Hepatocyte (in vitro differentiated cells): ENCODE measurements at places on chromosomes 7 and 10.

- no peak for DNase-seq
Measured at GRCh38 chr10:116878123-116878522, 28.8 kb downstream of the ENO4 start.

DNA sequence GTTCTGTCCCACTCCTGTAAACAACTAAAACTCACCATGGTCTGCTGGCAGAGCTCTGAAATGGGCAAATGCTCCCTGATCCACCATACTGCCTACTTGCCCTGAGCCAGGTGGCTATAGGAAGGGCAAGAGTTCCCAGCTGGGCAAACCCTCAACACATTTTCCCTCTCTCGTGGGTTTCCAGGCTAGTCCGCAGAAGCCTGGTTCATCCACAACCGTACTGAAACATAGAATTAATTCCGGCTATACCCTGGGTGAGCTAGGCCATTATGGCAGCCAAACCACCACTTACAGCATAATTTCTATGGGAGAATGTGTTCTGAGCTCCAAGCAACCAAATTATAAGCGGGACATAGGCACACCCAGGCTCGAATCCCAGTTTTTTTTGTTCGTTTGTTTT is 20.1 kb upstream of the DDIT4 start:
- DNase-seq, result no peak

DNA sequence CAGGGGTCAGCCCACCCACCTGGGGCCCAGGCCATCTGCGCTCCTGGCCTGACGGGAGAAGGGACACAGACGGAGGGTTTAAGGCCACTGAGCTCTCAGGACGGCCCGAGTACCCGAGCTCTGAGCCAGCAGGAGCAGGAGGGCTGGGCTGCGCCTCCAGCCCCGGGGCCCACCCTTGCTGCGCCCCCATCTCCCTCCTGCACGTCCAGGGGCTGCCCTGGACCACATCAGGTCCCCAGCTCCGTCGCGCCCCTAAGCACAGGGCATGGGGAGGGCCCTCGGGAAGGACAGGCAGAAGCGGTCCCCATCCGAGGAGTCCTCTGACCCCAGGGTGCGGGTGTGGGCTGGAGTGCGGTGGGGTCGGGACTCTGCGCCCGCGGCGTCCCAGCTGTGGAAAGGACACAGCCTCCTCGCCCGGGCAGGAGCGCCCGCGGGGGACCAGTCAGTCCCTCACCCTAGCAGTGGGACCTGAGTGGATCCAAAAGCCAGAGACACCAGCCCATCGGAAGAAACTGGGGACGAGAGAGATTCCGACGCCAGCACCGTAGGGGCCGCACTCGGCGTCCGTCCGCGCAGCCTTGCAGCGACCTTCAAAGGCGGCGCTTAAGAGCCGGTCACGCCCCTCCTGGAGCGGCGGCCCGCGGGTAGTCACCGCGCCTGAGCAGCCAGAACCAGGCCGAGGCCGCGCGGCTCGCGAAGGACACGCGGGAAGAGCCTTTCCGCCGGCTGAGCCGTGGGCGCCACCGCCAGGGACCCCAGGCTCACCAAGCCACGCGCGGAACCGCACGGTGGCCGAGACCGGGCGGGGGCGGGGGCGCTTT is 15.9 kb downstream of the CAMK2B start:
- DNase-seq, result peak; percentile 79

GRCh38 chr7:150734254-150734653 is 3.0 kb upstream of the GIMAP5 start:
- DNase-seq, result no peak

DNA sequence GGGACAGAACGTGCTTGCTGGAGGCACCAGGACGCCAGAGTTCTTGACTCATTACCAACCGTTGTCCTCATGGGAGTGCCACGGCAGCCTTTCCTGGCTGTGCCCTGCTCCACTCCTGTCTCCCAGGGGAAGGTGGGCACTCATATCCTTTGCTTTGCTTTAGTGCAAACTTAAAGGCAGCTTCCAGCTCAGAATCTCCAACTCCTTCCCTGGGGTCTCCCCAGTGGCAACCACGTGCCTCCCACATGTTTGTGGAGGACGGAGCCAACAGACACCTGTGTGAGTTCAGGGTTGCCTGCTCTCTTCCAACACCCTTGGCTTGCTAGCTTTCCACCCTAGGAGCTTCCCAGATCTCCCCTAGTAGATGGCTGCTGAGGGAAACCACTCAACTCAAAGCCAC is 52.0 kb upstream of the HMX3 start:
- no peak for DNase-seq
